ENCODE measurements at places on chromosomes 12 and 14. TPM values are rescaled to one million over a fixed set of nuclear protein-coding genes. Genes with fewer than 3 reads are reported as not detected.

The EAPP gene
- total RNA-seq, result 74.9 TPM

The FSCB gene
- total RNA-seq, result not detected

The UNC119B gene
- total RNA-seq, result 23.3 TPM

The KRT73 gene
- 10.0 TPM for total RNA-seq

The RIPK3 gene
- 35.8 TPM for total RNA-seq

The UNC79 gene
- not detected for total RNA-seq

The GLTP gene
- total RNA-seq, result 21.2 TPM

The GON7 gene
- total RNA-seq, result 7.0 TPM

The ST8SIA1 gene
- 1.7 TPM for total RNA-seq

The LAG3 gene
- total RNA-seq, result 0.60 TPM

The DEPDC4 gene
- 0.38 TPM for total RNA-seq

The CLEC2A gene
- not detected for total RNA-seq

The SLC25A21 gene
- not detected for total RNA-seq

The PSME1 gene
- 203 TPM for total RNA-seq

The PTPN6 gene
- total RNA-seq, result 247 TPM

The TAS2R13 gene
- 1.2 TPM for total RNA-seq

The KRT81 gene
- not detected for total RNA-seq

The IL23A gene
- total RNA-seq, result 35.3 TPM

The FGF23 gene
- total RNA-seq, result not detected

The ZFHX2 gene
- total RNA-seq, result 1.0 TPM

The NELL2 gene
- total RNA-seq, result 633 TPM

The TRHDE gene
- not detected for total RNA-seq

The KLHL33 gene
- total RNA-seq, result 0.52 TPM

The LALBA gene
- total RNA-seq, result not detected

The ASCL1 gene
- not detected for total RNA-seq

The SNRNP35 gene
- total RNA-seq, result 48.8 TPM

The HOXC11 gene
- total RNA-seq, result not detected

The ADAM21 gene
- 0.18 TPM for total RNA-seq

The ANP32D gene
- total RNA-seq, result not detected

The CLEC4D gene
- total RNA-seq, result not detected

The FAM90A1 gene
- total RNA-seq, result not detected

The ACRBP gene
- 14.3 TPM for total RNA-seq

The IQSEC3 gene
- total RNA-seq, result 19.3 TPM

The AMHR2 gene
- not detected for total RNA-seq

The TBX3 gene
- total RNA-seq, result not detected

The SYCP3 gene
- 0.71 TPM for total RNA-seq

The CD27 gene
- total RNA-seq, result 150 TPM

The KRT5 gene
- total RNA-seq, result not detected

The GPRC5A gene
- not detected for total RNA-seq

The RTL1 gene
- total RNA-seq, result not detected

The FOXG1 gene
- not detected for total RNA-seq

The RPS26 gene
- 58.4 TPM for total RNA-seq

The BIN2 gene
- total RNA-seq, result 257 TPM

The TMTC1 gene
- total RNA-seq, result not detected

The LRRC9 gene
- total RNA-seq, result not detected

The GARIN6 gene
- not detected for total RNA-seq

The KLRK1 gene
- total RNA-seq, result 792 TPM

The PLEKHD1 gene
- total RNA-seq, result 0.25 TPM
